Large intestine (tissue), 12 donors: ENCODE measurements at places on chromosomes 13 and 19. TPM values are rescaled to one million over a fixed set of nuclear protein-coding genes. Genes with fewer than 3 reads are reported as not detected.

Gene MIDN
- polyA plus RNA-seq: 110 TPM

Gene MTUS2
- 1.9 TPM for polyA plus RNA-seq

Gene VSIG10L
- polyA plus RNA-seq: 2.2 TPM

Gene ZFP30
- polyA plus RNA-seq: 16.6 TPM

- H3K36me3 ChIP-seq: peaks cover 5% of the 10 kb centered on the region
- no peaks in the 10 kb centered on the region for H3K27me3 ChIP-seq
- no peak overlapping the region for H3K4me3 ChIP-seq
These were observed 2.8 kb upstream of the MKNK2 start for GRCh38 chr19:2053601-2054389.

DNA sequence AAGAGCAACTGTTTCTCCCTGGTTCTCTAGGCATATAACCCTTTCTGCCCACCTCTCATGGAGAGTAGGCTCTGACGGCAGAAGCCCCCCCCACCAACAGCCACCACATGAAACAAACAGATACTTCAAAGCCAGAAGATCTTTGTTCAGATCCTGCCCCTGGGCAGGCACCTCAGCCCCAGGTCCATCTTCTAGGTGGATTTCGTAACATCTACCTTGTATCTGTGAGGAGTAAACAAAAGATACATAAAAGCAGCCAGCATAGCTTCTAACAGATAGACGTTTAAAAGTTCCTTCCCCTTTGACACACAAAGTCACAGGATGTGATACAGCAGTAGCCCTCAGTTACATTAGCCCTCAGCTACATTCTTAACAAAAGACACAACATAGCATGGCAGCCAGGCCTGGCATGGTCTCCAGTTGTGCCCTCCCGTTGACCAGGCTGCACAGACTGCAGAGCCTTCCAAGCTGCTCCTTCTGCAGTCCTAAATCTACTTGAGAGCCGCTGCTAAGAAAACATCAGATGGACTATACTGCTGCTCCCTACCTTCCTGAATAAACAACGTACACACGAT, 35.4 kb downstream of the BRD4 start:
- H3K4me3 ChIP-seq: no peak overlapping the region
- H3K27ac ChIP-seq: peak overlapping the region; percentile 49
- H3K36me3 ChIP-seq: peaks cover 4% of the 10 kb centered on the region
- no peaks in the 10 kb centered on the region for H3K27me3 ChIP-seq
- H3K4me1 ChIP-seq: peaks cover 17% of the 10 kb centered on the region

- H3K4me3 ChIP-seq: no peak overlapping the region
- no peaks in the 10 kb centered on the region for H3K4me1 ChIP-seq
- no peak overlapping the region for H3K27ac ChIP-seq
- no peaks in the 10 kb centered on the region for H3K27me3 ChIP-seq
- no peak for DNase-seq
- H3K36me3 ChIP-seq: no peaks in the 10 kb centered on the region
These were observed 93.9 kb upstream of the SPATA13 start for GRCh38 chr13:24066405-24067295.

- no peaks in the 10 kb centered on the region for H3K27me3 ChIP-seq
- no peak overlapping the region for H3K4me3 ChIP-seq
- H3K4me1 ChIP-seq: no peaks in the 10 kb centered on the region
These were observed 659.9 kb downstream of the UQCRFS1 start for GRCh38 chr19:28553005-28553404.

DNA sequence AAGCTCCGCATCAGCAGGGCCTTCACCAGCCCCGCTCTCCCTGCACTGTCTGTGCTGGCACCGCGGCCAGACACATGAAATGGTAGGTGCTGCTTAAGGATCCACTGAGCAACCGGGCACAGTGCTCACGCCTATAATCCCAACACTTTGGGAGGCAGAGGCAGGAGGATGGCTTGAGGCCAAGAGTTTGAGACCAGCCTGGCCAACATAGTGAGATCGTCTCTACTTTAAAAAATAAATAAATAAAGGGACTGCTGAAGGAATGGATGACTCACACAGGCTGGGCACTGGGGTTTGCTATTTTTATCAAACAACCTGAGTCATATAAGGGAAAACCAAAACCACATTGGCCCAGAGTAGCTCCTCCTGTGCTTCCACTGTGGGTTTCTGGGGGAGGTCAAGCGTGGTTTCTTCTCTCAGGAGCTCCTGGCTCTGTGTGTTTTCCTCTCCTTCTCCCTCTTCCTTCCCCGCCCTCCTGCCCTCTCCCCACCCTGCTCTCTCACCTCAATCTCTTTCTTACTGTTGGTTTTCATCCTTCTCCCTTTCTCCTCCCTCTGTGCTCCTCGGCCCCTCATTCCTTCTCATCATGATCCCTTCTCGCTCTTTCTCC, 21.3 kb downstream of the VRK3 start:
- H3K4me3 ChIP-seq: no peak overlapping the region
- H3K27me3 ChIP-seq: no peaks in the 10 kb centered on the region
- DNase-seq: no peak
- peaks cover 97% of the 10 kb centered on the region for H3K36me3 ChIP-seq
- H3K27ac ChIP-seq: no peak overlapping the region
- H3K4me1 ChIP-seq: no peaks in the 10 kb centered on the region

- no peaks in the 10 kb centered on the region for H3K4me1 ChIP-seq
- no peaks in the 10 kb centered on the region for H3K36me3 ChIP-seq
- H3K27me3 ChIP-seq: no peaks in the 10 kb centered on the region
- no peak overlapping the region for H3K4me3 ChIP-seq
- H3K27ac ChIP-seq: no peak overlapping the region
- no peak for DNase-seq
These were observed 626.1 kb downstream of the DACH1 start for GRCh38 chr13:71240911-71241310.

GRCh38 chr19:49059053-49059452, 1.5 kb upstream of the CGB7 start:
- H3K4me3 ChIP-seq: no peak overlapping the region
- H3K27ac ChIP-seq: no peak overlapping the region
- H3K4me1 ChIP-seq: peaks cover 15% of the 10 kb centered on the region
- no peak for DNase-seq
- H3K36me3 ChIP-seq: no peaks in the 10 kb centered on the region
- H3K27me3 ChIP-seq: peaks cover 85% of the 10 kb centered on the region

- no peak overlapping the region for H3K4me3 ChIP-seq
- H3K36me3 ChIP-seq: no peaks in the 10 kb centered on the region
- H3K27ac ChIP-seq: no peak overlapping the region
These were observed 86.2 kb upstream of the USP29 start for GRCh38 chr19:57033576-57033975.

DNA sequence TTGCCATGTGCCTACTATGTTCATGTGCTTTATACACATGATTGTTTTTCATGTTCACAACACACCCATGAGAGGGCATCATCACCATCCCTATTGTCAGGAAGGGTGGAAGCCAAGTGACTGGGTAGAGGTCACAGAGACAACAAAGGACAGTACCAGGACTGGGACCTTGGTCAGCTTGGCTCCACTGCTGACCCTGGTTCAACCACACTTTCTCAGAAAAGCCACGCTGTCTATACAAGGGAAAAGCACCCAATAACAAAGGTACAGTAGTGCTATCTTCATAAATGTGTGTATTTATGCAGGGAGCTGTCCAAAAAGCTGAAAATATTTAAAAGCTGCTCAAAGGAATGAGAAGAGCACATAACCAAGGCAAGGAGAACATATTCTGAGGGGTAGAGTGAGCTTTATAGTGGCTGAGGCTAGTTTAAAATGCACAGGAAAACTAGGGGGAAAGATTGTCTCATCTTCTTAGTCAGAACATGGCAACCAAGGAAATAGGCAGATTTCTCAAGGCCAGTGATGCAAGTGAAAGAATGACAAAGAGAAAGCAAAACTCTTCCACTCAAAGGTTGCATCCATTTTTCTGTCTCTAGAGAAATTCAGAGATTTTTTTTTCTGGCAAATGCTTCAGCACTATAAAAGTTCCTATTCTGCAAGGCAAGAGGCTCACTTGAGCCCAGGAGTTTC, 415.0 kb downstream of the FOXO1 start:
- DNase-seq: no peak
- H3K27ac ChIP-seq: no peak overlapping the region

DNA sequence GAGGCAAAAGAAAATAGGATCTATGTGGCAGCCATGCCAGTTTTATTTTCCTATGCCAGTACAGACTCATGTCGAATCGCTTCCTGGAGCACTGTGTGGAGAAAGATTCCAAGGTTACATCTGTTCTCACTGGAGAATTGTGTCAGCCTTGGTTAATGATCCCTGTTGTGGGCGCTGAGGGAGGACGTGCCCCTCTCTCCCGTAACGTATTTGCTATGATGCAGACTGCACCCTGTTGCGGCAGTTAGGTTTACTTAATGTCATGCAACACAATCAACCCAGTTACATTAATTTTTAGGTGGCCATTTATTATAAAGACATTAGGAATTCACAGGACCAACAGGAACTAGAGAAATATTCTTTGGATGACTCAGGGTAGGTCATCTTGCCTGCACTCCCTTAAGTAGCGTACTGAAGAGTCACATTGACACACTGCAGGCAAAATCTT, 892.9 kb downstream of the EFNB2 start:
- no peak overlapping the region for H3K27ac ChIP-seq
- H3K36me3 ChIP-seq: no peaks in the 10 kb centered on the region
- no peak overlapping the region for H3K4me3 ChIP-seq

DNA sequence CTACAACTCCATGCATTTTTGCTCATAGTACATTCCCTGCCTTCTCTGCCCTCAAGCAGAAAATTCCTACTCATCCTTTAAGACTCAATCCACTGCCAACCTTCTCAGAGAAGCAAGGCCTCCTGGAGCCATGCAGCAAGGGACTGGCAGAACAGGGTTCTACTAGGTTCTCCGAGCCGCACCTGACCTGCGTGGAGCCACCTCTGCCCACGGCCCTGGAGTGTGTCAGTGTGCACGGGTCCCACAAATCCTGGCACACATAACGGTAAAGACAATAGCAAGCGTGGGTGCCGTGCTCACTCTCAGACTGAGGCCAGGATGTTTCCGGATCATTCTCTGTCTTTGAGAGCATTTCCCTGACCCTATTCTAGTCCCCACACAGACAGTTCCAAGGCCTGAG, 30.0 kb downstream of the SOX1 start:
- H3K27ac ChIP-seq: no peak overlapping the region
- no peak for DNase-seq
- no peak overlapping the region for H3K4me3 ChIP-seq
- H3K36me3 ChIP-seq: no peaks in the 10 kb centered on the region
